ENCODE measurements at places on chromosomes 16 and 17. TPM values are rescaled to one million over a fixed set of nuclear protein-coding genes. Genes with fewer than 3 reads are reported as not detected.

AATF gene
- total RNA-seq: 144 TPM

CTRB1 gene
- total RNA-seq: not detected

KCNH4 gene
- 0.33 TPM for total RNA-seq

TTLL6 gene
- 0.46 TPM for total RNA-seq

DPEP1 gene
- total RNA-seq: 1.0 TPM

PRDM7 gene
- not detected for total RNA-seq

SEZ6L2 gene
- 11.0 TPM for total RNA-seq

DPEP3 gene
- not detected for total RNA-seq

Measured in A549 treated with ZK216348 at 1 μM for 4 hours (cell line).